CD4-positive, alpha-beta T cell treated with Interferon gamma for 1 hour (primary cell): ENCODE measurements at places on chromosomes 11 and 22.

- DNase-seq, result no peak
Observed at GRCh38 chr22:40890881-40891280, 29.0 kb upstream of the DNAJB7 start.

DNA sequence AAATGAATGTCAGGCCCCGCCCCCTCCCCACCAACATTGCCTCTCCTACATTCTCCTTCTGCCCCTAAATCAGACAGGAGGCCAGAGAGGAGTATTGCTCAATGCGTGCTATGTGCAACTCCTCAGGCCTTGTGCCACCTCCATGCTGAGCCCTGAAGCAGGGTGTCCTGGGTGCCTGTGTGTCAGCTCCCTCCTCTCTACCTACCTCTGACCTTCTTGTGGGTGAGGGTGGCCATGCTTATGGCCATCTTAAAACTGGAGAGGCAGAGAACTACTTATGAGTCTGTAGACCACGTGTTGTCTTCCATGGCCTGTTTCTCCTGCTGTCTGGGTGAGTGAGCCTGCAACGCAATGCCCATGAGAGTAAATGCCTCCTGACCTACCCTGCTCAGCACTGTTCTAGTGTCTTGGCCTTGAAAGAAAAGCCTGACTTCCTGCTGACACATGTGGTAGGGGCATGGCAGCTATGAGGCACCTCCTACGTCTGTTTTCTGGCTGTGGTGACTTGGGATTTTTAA, 10.5 kb downstream of the MCAM start:
- DNase-seq, result peak; percentile 59

GRCh38 chr22:40310768-40311120, 35.6 kb upstream of the ADSL start:
- no peak for DNase-seq

GRCh38 chr11:61861634-61862033, 29.7 kb downstream of the FADS3 start:
- DNase-seq, result no peak

DNA sequence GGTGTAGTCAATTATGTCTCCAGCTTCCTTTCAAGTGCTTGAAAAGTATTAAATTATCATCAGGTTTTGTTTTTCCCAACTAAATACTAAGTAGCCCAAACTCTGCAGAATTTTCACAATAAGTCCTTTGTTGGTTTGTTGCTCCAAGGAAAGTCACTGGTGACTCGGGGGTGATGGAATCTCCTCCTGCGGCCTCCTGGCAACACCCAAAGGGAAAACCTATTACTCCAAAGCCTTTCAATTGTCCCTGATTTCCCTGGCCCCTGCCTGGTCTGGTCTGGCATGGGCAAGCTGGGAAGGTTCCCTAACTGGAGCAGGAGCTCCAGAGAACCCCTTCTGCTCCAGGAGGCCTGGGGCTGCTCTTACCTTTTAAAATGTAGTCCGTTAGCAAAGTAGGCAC, 47.9 kb downstream of the FEZ1 start:
- DNase-seq, result no peak

DNA sequence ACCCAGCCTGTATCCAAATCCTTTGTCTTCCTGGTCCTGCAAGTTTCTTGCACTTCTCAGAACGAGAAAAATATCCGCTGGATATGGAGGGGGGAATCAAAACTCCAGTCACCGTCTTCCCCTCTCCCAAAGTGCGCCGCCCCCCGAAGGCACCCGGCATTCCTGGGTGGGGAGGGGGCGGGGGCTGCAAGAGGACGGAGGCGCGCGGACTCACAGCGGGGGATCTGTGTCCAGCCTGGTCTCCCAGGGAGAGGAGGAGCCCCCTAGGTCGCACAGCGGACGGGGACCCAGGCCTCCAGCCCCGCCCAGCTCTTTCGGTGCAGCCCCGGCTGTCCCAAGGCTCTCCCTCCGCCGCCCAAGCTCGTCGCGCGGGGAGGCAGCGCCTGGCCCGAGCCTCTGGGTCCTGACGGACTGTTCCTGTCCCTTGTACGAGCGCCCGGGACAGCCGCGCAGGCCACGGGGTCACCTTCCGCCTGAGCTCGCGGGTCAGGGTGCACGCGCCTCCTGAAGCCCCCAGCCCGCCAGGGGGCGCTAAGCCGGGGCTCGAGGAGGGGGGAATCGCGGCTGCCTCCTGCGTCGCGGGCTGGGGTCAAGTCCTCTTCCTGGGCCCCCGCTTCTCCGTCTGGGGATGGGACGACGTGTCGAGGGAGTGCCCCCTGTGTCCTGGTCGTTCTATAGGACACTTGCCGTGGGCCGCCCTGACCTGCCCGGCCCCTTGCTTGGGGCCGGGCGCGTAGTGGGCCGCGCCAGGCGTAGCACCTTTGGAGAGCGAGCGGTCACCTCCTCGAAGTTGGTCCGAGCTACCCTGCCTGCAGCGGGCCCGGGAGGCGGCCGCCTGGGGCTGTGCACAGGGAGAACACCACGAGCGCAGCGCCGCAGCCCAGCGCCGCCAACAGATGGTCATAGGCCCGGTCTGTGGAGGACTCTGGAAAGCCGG, 2.4 kb upstream of the WNT11 start:
- peak; percentile 73 for DNase-seq

- DNase-seq, result no peak
Observed at GRCh38 chr11:86292912-86293616, 9.0 kb upstream of the HIKESHI start.

- no peak for DNase-seq
Observed at GRCh38 chr11:96329419-96329818, 13.6 kb downstream of the MAML2 start.

GRCh38 chr22:41406410-41406809, 24.7 kb downstream of the TEF start:
- no peak for DNase-seq

GRCh38 chr11:118289401-118289800, 15.1 kb upstream of the CD3E start:
- no peak for DNase-seq

GRCh38 chr11:6481924-6482275, 599 bp downstream of the TIMM10B start:
- no peak for DNase-seq

DNA sequence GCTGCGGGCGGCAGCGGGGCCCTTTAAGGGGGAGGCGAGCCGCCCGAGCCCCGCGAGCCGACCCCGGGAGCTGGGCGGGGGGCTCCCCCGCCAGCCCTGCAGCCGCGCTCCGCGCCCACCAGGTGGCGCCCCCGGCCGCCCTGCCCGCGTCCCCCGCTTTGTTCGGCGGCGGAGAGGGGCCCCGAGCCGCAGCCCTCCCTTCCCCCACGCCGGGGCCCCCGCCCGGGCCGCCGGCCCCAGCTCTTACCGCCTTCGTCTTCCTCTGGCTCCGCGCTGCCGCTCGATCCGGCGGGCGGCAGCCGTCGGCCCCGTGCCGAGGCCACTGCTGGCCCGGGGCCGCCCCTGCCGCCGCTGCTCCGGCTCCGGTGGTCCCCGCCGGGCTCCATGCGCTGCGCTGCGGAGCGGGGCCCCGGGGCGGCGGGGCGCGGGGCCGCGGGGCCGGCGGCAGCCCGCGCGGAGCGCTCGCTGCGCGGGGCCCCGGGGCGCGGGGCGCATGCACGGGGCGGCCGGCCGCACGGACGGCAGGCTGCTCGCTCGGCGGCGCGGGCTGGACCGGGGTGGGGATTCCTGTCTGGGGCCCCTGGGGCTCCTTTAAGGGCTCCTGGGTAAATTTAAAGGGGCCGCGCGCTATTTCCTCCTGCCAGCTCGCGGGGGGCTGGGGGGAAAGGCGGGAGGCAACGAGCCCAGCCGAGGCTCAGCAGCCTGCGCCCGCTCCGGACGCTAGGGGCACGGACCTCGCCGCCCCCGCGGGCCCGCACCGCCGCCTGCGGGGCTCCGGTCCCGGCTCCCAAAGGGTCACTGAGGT, at the start of gene ZFTA:
TSS of gene ZFTA (minus strand) at position 539 of the 805 bp plus-strand sequence. CDS start at position 386, 153 bp downstream.
- peak; percentile 57 for DNase-seq

GRCh38 chr11:123330471-123330870, 99.6 kb upstream of the GRAMD1B start:
- DNase-seq, result no peak

DNA sequence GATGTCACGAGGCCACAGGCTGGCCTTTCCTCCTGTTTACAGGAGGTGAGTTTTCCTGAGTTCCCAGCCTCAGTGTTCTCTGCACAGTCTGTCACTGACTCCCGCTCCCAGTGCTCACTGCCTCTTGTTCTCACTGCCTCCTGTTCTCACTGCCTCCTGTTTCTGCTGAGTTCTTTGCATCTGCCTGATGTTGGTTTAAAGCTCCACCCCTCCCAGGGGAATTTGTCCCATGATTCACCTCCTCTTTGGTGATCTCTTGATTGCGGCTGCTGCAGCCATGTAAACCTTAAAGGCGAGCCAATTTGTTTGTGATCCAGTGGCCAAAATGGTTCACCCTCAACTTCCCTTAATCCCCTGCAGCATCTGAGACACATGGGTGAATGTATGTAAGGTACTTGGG, 6.0 kb upstream of the TUBA8 start:
- no peak for DNase-seq

DNA sequence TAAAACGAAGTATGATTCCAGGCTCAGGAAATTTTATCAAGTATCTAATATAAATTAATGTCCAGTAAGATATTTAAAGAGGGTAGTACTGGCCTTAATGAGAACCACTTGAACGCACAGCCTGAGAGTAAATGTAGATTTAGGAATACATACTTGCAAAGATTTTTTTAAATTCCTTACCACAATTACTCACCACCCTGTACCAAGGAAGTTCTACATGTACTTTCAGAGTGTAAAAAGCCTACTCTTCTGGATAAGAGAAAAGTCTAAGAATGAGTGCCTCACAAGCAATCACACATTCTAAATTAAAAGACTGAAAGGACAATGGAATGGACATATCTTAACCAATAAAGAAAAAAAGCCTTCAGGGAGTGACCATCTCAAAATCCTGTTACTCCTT, 697.4 kb downstream of the DLG2 start:
- no peak for DNase-seq

- DNase-seq, result peak; percentile 38
Observed at GRCh38 chr11:11157185-11157584, 195.9 kb downstream of the CSNK2A3 start.

DNA sequence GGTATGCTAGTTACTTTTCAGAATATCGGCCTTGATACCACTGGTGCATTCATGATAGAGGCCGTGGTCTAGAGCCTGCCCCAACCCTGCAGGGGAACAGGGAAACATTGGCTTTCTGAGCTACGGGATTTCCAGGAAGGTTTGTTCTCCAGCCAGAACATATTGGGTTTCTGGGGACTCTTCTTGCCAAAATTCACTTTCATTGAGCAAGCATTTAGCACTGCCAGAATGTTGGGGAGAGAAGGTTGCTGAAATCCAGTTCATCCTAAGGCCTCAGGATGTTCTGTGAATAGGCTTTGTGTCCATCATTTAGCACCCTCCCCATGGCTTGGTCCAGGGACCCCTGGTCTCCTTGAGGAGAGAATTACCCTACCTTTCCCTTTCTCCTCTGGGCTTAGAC, 36.7 kb downstream of the DRG1 start:
- no peak for DNase-seq

DNA sequence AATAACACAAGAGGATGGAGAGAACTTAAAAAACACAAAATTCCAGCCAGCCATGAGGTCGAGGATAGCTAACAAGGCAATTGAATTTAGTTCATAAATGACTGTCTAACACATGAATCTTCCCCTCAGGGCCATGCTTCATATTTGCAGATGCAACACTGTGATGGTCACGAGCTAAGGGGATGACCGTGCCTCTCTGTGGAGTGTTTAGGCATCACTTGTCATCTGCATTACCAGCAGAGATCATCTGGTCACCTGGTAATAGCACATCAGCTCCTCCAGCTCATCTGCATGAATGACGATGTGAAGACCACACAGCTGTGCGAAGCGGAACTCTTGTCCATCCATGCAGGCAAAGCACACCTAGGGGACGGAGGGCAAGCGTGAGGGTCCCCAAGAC, 20.9 kb upstream of the SLC25A1 start:
- DNase-seq, result no peak

DNA sequence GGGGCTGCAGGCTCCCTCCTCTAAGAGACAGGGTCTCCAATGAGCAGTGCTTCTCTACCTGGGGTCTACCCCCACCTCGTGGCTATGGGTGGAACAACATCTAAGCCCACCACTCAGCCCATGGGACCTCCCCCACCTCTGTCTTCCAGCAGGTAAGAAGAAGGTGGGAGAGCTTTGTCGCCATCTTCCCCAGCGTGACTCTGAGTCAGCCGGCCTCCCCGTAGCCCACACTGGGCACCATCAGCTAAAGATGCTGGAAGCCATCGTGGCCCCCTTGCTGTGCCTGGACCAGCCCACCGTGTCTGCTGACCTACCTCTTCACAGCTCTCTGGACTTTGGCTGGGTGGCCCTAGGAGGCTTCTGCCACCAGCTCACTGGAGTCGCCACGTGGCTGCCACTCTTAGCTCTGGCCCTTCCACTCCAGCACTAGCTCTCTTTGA, 944 bp downstream of the C11orf86 start:
- no peak for DNase-seq

- DNase-seq, result no peak
Observed at GRCh38 chr11:117919341-117919740, 9.9 kb downstream of the TMPRSS13 start.

- no peak for DNase-seq
Observed at GRCh38 chr11:32348502-32348901, 86.8 kb downstream of the WT1 start.

GRCh38 chr11:75384438-75385080, 14.8 kb upstream of the RPS3 start:
- DNase-seq, result peak; percentile 72

- peak; percentile 41 for DNase-seq
Observed at GRCh38 chr11:62171261-62171723, 18.7 kb upstream of the SCGB1D1 start.

DNA sequence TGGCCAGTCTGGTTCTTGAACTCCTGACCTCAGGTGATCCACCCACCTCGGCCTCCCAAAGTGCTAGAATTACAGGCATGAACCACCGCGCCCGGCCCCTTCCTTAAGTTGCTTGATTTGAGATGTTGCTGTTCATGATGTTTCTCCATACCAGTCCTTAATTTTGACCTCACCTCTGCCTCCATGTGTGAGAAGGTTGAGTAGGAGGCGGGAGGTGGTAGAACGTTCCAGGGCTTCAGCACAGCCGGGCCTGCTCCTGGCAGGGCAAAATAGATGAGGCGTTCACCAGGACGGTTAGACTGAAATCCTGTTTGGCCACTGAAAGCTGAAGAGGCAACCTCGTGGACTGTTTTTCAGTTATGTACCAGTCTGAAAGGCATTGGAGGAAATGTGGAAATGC, 48.3 kb upstream of the SYT13 start:
- DNase-seq, result no peak

GRCh38 chr22:31244943-31245451, 32.9 kb downstream of the LIMK2 start:
- DNase-seq, result no peak

DNA sequence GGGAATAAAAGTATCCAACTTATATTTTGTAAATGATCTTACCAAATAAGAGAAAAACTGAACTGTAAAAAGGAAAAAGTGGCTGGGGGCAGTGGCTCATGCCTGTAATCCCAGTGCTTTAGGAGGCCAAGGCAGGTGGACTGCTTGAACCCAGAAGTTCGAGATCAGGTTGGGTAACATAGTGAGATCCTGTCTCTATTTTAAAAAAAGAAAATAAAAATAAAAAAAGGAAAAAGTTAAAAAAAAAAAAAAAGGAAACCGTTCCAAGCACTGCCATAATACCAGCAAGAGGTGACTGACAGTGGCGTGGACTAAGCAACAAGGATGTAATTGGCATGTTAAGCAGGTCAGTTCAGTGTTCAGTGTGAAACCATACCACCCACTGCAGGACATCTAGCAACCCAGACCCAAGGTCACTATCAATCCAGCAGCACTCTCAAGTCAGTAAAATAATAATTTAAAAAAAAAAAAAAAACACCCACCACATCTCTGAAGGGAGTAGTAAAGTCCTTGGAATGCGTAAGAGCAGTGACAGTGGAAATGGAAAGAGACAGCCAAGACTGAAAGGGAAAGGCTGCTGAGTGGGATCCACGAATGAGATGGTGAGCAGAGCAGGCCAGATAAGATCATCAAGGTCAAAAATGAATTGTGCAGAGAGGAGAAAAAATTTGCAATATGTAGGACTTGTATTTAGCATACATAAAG, 43.6 kb downstream of the MAPK1 start:
- no peak for DNase-seq
